Adrenal gland (tissue), 19 donors: ENCODE measurements at places on chromosomes 5 and 9. TPM values are rescaled to one million over a fixed set of nuclear protein-coding genes. Genes with fewer than 3 reads are reported as not detected.

FOXD4L5 gene
- not detected for polyA plus RNA-seq

MAMDC2 gene
- polyA plus RNA-seq, result 2.6 TPM

PRRX2 gene
- polyA plus RNA-seq, result 8.1 TPM

GNG10 gene
- polyA plus RNA-seq, result 37.2 TPM

ENTPD8 gene
- 0.17 TPM for polyA plus RNA-seq
